ENCODE measurements at places on chromosomes 12 and 14.

- no peak for DNase-seq
These were observed 31.7 kb upstream of the ARL1 start for GRCh38 chr12:101439236-101439635.

DNA sequence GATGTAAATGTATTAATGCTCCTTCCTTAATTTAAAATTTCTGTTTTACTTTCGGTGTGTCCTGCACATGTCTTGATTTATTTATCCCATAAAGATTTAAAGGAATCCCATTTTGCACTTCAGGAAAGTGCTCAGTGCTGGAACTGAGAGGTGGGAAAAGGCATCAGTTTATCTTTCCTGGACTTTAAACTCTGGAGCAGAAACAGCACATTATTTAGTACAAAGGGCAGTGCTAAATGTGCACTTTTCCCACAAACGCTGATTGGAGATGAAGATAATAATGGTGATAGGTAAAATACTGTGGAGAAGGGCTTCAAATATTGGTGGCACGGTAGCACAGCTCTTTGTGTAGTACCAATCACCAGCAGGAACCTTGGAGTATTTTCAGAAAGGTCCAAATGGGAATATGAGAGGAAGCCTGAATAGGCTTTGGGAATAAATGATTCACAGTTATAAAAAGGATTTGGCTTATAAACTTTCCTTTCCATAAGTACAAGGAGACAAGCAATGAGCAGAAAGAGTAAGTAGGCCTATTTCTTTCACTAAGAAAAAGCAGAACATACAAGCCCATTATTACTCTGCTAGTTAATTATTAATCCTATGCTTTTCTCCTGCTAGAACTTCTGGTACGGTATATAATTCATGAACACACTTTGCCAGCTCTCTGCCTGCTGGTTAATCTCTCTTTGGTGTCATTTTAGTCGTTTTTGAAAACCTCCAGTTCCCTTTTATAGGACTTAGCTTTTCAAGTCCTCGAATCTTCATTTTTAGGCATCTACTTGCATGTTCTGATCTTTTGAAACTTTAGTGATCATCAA, 58.3 kb downstream of the SLC15A5 start:
- no peak for DNase-seq

DNA sequence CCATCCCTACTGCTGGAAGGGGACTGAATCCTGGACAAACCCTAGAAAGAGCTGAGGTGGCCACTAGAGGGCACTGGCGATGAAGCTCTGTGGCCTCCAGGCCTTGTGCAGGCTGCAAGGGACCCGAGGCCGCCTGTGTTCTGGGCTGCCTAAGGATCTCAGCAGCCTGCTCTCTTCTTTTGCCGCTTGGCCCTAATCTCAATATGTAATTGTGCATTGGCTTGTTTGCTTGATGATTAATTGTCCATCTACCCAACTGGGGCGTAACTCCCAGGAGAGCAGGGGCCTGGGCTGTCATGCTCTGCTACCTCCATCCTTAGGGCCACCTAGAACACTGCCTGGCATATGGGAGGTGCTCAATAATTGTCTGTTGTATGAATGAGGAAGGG, 73.8 kb downstream of the SYNE3 start:
- peak; percentile 65 for DNase-seq

- no peak for DNase-seq
These were observed 55.4 kb downstream of the CACNA1C start for GRCh38 chr12:2108166-2108565.

DNA sequence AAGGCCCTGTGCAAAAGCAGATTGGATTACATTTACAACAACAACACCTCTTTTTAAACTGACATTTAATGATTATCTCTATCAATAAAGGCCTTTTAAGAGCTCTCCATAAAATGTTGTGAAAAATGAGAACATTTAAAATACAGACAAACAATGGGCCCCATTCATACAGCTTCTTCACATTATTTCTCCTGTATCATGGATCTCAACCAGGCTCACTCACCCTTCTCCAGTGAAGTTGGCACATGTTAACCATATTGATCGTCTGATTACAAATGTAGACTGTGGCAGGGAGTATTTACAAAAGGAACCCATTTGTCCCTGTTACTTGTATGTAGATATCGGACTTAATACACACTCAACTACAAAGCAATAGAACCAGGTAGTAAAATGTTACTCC, 220.2 kb upstream of the BTG1 start:
- DNase-seq = no peak
